Activated T-helper 1 cell treated with anti-CD3 and anti-CD28 coated beads, Interleukin-2, amount 50 U/mL, for 16 hours (primary cell): ENCODE measurements at places on chromosomes 11 and 22.

GRCh38 chr11:116864531-116864930 lies 27.1 kb upstream of the APOA1 start:
- no peak for DNase-seq

GRCh38 chr11:69377029-69377952 lies 83.3 kb downstream of the MYEOV start:
- DNase-seq: no peak

DNA sequence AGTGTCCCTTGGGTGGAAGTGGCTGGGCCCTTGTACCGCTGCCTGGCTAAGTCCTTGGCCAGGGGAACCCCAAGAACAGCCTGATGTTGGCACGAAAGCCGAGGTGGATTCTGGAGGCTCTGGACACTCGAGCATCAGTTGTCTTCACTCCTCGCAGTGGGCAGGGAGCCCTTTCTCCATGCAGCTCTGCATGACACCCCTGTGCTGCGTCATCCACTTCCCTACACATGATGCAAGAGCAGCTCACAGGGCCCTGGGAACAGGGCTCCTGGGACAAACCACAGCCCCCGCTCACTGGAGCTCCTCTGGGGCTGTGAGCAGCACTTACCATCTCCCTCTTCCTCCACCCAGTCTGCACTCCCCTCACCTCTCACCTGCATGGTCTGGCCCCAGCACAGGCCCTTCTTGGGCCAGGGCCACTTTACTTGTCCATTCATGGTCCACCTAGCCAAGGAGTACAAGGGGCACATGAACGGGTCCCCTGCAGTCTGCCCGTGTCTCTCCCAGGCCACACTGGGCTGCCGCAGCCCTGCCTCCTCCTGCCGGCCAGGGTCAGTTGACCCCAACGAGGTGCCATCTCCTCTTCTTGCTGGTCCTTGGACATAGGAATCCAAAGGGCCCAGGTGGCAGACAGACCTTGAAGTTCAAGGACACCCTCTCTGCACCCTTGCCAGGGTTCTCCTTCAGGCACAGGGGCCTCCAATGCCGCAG lies 66.5 kb downstream of the IGF2 start:
- DNase-seq: no peak

DNA sequence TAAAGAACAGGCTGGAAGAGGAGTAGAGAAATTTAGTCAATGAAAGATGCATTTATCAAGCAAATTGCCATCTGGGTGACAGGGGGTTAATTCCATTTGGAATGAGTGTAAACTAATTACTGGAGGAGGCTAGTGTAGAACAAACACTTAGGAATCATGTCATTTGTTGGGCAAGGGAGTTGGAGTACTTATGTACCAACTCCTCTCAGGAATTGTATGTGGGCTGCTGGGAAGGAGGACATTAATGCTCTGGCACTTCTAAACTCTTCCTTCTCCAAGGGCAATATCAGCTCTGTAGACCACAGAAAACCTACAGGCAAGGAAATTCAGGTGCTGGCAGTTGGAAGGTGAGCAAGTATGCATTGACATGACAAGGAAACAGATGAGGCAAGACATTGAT lies 141.0 kb downstream of the MSANTD4 start:
- no peak for DNase-seq

GRCh38 chr22:19943082-19944026 lies 1.7 kb upstream of the TXNRD2 start:
- DNase-seq: no peak

DNA sequence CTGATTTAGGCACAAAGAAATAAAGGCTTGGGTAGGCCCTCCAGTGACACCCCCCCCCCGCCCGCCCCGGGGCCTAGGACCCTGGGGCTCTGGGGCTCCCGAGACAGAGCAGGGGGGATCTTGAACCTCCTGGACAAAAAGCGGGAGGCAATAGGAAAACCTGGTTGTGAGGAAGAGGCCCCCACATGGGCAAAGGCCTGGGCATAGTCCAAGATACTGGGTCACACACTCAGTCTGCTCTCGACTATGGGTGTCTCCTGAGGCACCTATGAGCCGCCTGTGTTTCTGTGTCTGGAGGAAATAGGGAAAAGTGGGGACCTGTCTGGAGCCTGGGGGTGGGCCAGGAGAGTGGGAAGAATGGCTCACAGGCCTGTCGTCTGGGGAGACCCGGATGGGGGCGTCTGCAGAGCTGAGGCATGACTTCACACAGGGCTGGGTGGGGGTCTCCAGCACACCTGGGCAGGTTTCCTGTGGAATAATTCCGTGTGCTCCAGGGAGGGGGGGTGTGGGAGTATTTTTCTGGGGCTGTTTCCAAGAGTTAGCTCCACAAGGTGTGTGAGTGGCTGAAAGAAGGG lies 2.4 kb upstream of the MN1 start:
- DNase-seq: no peak

GRCh38 chr22:23144432-23144831 lies 845 bp upstream of the RAB36 start:
- no peak for DNase-seq

GRCh38 chr11:125147280-125147679 lies 17.3 kb upstream of the PKNOX2 start:
- no peak for DNase-seq

DNA sequence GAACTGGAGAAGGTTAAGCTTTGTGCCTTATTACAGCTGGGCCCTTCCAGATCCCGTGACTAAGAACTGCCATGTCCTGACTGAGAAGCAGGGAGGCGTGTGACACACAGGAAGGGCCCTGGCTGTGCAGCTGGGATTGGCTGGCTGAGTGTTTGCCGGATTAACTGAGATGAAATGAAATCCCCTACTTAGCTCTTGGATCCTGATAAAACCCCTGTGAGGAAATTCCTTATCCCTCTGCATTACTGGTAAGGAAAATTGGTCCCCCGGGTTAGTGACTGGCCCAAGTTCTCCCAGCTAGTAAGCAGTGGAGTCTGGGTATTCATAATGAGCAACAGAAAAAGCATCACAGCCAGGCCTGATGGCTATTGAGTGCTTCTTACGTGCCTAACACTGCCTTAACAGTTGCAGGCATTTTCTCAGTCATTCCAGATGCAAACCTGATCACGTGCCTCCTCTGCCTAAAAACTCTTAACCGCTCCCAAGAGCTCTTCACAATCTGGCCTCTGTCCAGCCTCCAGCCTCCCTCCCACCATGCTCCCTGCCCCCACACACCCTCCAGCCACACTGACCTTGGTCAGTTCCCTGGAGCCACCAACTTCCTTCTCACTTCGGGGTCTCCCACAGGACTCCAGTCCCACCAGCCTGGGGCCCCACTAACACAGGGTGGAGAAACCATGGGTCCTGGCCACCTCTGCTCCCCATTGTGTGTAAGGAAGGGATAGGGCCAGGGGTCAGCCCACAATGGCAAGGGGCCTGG lies 37.8 kb downstream of the ARRB1 start:
- no peak for DNase-seq

DNA sequence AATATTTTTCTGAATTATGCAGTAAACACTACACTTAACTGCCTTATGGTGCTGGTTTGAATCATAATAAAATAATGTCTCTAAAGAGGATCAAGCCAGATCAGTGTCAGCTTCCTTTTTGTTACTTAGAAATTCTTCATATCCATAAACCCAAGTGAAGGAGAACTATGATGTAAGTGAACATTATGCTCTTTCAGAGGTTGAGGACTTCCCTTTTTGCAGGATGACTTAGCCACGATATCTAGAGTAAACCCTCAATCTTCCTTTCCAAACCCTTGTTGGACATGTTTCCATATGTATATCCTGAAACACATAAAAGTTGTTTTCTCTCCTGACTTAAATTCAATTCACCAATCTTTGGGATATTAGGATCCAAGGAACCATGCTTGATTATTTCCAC lies 19.1 kb downstream of the OR8D1 start:
- no peak for DNase-seq

GRCh38 chr11:105899772-105900171 lies 122.3 kb downstream of the MSANTD4 start:
- DNase-seq: no peak

GRCh38 chr11:102972853-102973252 lies 17.3 kb upstream of the MMP13 start:
- no peak for DNase-seq

- no peak for DNase-seq
Measured at GRCh38 chr11:112977755-112978154, 16.5 kb downstream of the NCAM1 start.

GRCh38 chr11:9803685-9804418 lies 140.0 kb downstream of the SWAP70 start:
- DNase-seq: no peak

GRCh38 chr22:30804626-30805025 lies 110.0 kb downstream of the OSBP2 start:
- DNase-seq: no peak

DNA sequence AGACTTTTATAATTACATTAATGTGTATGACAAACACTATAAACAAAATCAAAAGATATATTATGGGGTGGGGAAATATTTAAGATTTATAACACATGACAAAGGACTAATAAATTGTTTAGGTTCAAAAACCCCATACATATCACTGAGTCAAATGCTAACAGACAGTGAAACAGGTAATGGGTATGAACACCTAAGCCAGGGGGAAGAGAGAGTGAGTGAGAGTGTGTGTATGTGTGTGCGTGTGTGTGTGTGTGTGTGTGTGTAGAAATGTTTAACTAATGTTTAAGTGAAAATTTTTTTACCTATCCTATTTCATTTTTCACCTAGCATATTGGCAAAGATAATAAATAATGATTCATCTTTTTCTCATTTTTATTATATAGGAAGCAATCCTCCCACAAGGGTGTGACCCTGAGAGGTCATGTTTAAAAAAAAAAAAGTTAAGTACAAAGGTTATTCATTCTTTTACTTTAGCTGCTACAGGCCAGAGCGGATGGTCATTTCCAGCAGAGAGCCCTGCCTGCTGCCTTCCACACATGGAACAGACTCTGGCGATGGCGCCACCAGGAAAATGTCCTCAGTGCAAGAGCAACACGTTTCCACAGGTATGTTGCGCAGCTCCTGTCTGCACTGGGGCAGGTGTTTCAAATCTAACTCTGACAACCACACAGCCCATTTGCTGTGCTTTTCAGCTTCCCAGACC lies 72.9 kb downstream of the PISD start:
- DNase-seq: no peak

DNA sequence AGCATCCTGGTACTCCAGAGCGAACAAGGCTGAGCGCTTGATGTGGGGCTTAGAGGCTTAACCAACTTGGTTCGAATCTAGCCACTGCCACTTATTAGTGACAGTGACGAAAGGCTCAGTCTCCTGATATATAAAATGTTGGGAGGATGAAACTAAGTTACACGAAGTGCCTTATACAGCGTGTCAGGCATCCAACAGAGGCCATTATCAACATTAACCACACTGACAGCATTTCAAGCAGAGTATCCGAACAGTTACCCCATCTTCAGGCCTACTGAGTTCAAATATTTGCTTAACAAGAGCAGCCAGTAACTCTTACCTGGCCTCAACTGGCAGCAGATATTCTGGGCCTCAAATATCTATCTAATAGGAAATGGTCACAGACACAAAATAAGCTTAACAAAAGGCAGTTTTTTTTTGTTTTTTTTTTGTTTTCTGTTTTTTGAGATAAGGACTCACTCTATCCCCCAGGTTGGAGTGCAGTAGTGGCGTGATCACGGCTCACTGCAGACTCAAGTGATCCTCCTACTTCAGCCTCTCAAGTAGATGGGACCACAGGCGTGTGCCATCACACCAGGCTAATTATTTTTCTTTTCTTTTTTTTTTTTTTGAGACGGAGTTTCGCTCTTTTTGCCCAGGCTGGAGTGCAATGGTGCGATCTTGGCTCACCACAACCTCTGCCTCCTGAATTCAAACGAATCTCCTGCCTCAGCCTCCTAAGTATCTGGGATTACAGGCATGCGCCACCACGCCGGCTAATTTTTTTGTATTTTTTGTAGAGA lies 2.9 kb downstream of the SERPIND1 start:
- DNase-seq: no peak

- no peak for DNase-seq
Measured at GRCh38 chr22:39318507-39319283, 728 bp downstream of the RPL3 start.

GRCh38 chr11:116725434-116726221 lies 47.2 kb downstream of the BUD13 start:
- no peak for DNase-seq

GRCh38 chr11:105696000-105696399 lies 86.1 kb downstream of the GRIA4 start:
- DNase-seq: no peak

DNA sequence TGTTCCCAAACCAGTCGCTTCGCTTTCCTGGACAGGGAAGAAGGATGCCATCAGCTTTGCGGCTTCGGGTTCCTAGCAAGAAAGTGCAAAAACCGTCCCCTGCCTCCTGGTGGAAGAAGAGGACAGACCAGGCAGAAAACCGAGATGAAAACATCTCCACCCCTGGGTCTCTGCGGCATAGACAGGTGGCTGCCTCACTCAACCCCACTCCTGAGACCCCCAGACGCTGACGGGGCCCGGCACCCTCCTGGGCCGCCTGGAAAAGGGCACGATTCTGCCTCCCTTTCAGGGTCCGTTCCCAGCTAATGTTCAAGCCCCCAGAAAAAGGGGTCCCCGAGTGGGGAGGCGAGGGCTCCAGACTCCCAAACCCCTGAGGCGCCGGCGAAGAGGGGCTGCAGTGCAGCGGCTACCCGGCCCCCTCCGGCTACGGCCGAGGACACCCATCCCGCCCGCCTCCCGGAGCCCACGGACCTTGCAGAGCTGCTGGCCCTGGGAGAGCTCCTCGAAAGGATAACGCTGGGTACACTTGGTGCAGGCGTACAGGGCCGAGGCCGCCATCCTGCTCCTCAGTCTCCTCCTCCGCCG lies 569 bp downstream of the FAM76B start:
- no peak for DNase-seq

- no peak for DNase-seq
Measured at GRCh38 chr11:400241-400689, 6.3 kb downstream of the PKP3 start.

- no peak for DNase-seq
Measured at GRCh38 chr11:129283141-129283540, 91.0 kb upstream of the ARHGAP32 start.

- no peak for DNase-seq
Measured at GRCh38 chr11:125165111-125165842, 726 bp downstream of the PKNOX2 start.

DNA sequence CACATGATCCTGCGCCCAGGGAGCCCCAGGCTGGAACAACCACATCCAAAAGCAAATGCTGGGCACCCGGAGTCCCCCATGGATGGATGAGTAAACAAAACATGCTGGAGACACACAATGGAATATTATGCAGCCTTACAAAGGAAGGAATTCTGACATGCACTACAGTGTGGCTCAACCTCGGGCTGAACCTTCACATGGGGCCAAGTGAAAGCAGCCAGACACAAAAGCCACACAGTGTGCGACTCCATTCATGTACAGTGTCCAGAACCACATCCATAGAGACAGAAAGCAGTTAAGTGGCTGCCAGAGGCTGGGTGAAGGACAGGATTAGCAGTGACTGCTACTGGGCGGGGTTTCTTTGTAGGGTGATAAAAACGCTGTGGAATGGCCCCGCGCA lies 10.1 kb downstream of the POLR3H start:
- no peak for DNase-seq

GRCh38 chr11:61776561-61777075 lies 15.8 kb downstream of the TMEM258 start:
- DNase-seq: peak; percentile 34
